ENCODE measurements at places on chromosomes 7 and 10. TPM values are rescaled to one million over a fixed set of nuclear protein-coding genes. Genes with fewer than 3 reads are reported as not detected.

Gene NME8
- 0.39 TPM for total RNA-seq

Gene TYW1
- 22.7 TPM for total RNA-seq

Gene FAM13C
- not detected for total RNA-seq

Gene MASTL
- total RNA-seq, result 21.2 TPM

Gene HMX2
- not detected for total RNA-seq

Gene OPN1SW
- total RNA-seq, result not detected

Gene LMOD2
- not detected for total RNA-seq

Gene CAMK1D
- 18.4 TPM for total RNA-seq

Gene GPNMB
- total RNA-seq, result not detected

Gene EBLN1
- total RNA-seq, result not detected

Gene IGF2BP3
- total RNA-seq, result 0.46 TPM

Gene VENTX
- 0.12 TPM for total RNA-seq

Gene SAP25
- total RNA-seq, result 119 TPM

Gene SLC18A2
- total RNA-seq, result 1.0 TPM

Gene LRRN3
- 106 TPM for total RNA-seq

Gene LRMDA
- total RNA-seq, result 0.30 TPM

Gene ZNF722
- total RNA-seq, result not detected

Gene TLL2
- total RNA-seq, result not detected

Gene CLRN3
- total RNA-seq, result not detected

Gene SDHAF3
- 15.3 TPM for total RNA-seq

Gene MRPS16
- total RNA-seq, result 38.2 TPM

Gene GJC3
- 0.58 TPM for total RNA-seq

Gene VWDE
- total RNA-seq, result 4.1 TPM

Gene LIPA
- 38.0 TPM for total RNA-seq

Measured in T-cell (primary cell).